ENCODE measurements at places on chromosomes 5 and 9.

- no peak for DNase-seq
These were observed 19.2 kb upstream of the PITX1 start for GRCh38 chr5:135053278-135053677.

DNA sequence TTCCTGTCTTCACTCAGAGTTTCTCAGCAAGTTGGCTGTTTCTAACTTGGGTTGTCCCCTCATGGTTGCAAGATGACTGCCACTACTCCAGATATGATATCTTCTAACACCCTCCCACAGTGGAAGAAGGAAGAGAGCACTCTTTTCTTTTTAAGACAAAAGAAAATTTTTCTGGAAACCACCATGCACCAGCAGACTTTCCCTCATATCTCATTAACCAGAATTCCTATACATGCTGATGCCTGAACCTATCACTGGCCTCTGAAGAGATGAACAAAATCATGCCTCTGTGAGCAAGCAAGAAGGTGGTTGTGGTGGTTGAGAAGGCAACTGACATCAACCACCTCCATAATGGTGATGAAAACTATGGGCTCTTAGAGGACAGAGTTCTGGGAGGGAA is 56.8 kb downstream of the FEM1C start:
- DNase-seq, result no peak

- DNase-seq, result no peak
These were observed 1.0 kb downstream of the PRDM6 start for GRCh38 chr5:123089914-123090660.

DNA sequence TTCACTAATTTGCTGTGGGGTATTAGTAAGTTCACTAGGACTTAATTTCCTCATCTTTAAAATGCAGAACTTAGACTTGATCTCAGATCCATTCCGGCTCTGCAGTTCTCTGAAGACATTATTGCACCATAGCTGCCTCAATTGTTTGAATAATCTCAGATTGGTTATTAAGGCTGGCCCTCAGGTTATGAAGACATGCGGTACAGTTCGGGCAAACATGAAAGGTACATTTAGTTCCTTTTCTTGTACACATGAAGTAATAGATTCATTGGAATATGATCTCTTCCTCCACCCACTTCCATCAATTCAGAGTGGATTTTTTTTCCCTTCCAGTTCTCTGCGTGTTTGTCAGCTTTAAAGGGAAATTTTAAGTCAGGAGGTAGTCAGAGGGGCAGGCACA is 28.0 kb downstream of the ATP6V0E1 start:
- DNase-seq, result no peak

GRCh38 chr5:123754908-123755307 is 242.9 kb downstream of the CSNK1G3 start:
- peak; percentile 44 for DNase-seq

GRCh38 chr9:130050462-130050861 is 3.2 kb upstream of the GPR107 start:
- no peak for DNase-seq

- no peak for DNase-seq
These were observed 38.7 kb downstream of the F2R start for GRCh38 chr5:76754668-76755078.

DNA sequence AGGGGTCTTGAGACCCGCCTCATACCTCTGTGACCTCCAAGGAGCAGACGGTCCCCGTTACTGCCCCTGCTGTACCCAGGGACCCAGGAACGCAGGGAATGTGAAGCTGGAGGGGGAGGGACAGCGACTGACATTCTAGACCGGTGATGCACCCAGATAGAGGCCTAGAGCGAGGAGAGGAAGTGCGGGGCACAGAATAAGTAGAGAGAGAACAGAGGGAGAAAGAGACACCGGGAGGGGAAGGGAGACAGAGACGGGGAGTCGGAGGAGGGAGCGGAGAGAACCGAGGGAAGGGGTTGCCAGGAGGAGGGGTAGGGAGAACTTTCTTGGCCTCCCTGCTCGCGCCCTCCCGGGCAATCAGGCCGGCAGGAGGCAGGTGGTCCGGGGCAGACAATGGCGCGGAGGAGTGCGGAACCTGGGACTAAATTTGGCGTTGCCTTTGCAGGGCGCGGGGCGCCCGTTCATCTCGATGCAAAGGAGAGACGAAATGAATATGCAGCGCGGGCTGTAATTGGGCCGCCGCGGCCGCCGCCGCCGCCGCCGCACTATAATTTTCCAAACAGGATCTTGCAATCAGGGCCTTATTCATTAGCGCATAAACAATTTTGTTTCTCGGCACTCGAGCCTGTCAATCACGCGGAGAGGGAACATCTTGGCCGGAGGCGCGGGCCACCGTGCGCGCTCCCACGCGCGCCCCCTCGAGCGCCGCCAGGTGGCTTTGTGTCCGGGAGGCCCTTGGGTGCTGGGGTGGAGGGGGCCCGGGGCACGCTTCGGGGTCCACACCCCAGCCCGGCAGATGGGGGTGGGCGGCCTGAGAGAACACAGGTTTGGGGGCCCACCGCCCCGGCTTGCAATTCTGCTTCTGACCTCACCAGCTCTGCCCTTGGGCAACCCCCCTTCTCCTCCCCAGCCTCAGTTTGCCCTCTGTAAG is 33.0 kb downstream of the NDUFA8 start:
- no peak for DNase-seq

DNA sequence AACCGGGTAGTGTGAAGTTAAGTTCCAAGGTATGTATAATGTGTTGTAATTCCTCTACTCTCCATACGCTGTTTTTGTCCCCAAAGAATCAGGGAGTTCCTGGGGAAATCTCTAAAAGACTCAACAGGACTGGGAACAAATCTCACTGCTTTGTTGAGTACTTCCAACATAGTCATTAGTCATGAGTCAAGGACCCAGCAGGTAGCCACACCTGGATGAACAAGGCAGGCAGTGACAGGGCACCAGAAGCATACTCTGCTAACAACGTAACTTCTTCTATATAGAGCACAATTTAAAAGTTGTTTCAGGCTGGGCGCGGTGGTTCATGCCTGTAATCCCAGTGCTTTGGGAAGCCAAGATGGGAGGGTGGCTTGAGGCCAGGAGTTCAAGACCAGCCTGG is 126.8 kb downstream of the SLC1A3 start:
- peak; percentile 7 for DNase-seq

DNA sequence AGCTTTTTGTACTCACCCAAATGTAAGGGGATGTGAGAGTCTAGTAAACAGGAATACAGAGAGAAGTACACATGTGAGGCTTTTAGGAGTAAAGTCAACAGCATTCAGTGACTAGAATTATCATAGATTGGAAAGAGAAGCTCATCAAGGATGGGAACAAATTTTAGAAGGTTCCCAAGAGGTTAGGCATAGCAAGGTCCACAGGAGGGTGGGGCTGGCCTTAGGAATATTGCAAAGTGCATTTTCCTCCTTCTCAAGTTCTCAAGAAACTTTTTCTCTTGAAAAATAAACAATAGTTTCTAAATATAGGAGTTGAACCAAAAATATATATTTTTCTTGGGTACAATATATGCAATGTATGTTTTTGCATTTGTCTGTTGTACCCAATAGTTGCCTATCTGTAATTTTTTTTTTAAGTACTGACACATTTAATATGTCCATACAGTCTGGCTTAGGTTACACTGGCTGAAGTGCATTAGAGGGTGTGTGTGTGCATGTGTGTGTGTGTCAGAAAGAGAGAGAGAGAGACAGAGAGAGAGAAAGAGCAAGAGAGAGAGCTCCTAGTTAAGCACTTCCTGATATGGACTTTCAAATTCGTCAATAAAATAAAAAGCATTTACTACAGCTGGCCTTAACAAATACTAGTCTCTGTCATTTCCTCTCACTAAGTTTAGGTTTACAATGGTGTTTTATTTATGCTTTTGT is 62.2 kb downstream of the SNX18 start:
- DNase-seq, result no peak

- no peak for DNase-seq
These were observed 96.3 kb upstream of the WWC1 start for GRCh38 chr5:168195110-168195509.

GRCh38 chr5:54930736-54931135 is 54.7 kb downstream of the ESM1 start:
- no peak for DNase-seq

GRCh38 chr9:101375546-101375945 is 9.3 kb downstream of the BAAT start:
- DNase-seq, result no peak

DNA sequence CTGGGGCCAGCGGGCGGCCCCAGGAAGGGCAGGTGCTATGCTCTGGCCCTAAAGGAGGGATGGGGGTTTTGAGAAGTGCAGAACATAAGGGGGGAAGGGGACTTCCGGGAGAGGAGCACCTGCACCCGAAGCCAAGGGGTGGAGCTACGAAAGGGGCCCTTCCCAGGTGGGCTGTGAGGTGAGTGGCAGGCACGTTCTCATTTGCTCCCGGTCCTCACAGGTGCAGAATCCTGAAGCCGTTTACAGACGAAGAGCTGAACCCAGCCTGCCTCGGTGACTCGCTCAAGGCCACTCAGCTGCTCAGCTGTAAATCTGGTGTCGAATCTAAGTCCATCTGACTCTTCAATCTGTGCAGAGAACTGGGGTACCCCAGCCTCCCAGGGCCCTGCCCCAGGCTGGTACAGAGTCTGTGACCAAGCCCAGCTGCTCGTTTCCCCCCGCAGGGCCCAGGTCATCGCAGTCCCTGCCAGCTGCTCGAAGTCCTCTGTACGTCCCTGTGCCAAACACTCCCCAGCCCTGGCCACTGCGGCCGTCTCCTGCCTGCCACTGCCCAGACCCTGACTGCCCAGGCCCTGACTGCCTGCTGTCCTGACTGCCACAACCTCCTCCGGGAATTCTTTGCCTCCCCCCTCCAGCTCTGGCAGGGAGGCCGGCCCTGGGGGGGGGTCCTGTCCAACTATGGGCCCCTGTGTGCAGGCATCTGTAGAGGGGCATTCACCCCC is 53.8 kb upstream of the RXRA start:
- DNase-seq, result peak; percentile 74

DNA sequence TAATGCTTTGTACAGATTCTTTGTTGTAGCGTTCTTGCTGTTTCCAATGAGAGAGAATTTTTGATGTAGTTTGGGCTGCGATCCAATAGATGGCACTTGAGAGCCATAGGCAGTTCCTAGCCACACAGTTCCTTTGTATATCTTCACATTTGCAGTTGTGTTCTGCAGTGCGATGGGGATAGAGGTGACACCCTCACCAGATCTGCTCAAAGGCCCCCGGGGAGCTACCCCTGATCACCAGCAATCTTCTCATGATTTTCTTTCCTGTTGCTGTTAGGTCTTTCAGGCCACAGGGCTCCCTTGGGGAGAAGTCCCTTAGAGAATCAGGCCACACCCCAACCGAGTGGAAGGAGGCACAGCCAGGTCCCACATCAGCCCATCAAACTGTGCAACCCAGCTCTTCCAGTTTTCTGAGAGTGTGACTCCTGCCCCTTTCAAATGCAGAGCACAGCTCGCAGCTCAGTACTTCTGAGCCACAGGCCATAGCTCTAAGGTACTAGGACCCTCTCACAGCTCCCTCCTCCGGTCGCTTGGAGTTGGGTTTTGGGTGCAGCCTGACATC is 353.7 kb downstream of the SLCO4C1 start:
- DNase-seq, result peak; percentile 38

GRCh38 chr5:173496129-173496882 is 120.1 kb downstream of the BOD1 start:
- DNase-seq, result no peak

- DNase-seq, result no peak
These were observed 13.2 kb downstream of the NADK2 start for GRCh38 chr5:36228505-36228904.
